ENCODE measurements at places on chromosomes 3 and 15.

DNA sequence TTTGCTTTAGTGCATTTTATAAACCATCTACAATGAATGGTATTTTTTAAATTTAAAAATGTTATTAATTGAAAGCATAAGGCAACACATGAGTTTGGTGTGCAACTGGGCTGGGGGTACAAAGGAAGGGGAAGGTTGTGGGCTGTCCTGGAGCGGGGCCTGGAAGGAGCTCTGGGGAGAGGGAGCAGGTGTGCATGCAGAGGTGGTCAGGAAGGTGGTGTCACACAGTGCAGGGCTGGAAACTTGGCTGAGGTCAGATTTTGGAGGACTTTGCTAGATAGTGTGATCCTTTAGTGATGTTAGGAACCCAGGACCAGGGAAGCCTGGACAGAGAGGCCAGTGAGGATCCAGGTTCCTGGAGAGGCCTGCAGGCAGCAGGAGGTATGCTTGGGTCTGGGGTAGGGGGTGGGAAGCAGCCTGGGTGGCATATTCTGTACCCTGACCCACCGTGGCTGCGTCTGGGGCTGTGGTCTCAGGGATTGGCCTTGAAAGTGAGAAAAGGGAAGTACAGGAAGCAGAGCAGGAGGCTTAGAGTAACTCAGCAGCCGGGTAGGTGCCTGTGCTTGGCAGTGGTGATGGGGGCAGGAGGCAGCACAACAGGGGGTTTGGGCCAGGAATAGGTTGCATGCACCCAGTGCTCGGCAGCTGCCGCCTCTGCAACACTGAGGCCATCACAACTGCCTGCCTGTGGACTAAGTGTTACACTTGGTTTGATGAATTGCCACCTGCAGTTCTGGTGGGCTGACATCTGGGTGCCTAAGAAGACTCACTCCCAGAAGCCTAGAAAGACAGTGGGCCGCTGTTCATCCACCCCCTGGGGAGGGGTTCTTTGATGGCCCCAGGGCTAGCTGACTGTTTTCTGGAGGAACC is 33.0 kb downstream of the KY start:
- DNase-seq = no peak

GRCh38 chr15:98562331-98562937 is 85.9 kb upstream of the IGF1R start:
- no peak for DNase-seq

DNA sequence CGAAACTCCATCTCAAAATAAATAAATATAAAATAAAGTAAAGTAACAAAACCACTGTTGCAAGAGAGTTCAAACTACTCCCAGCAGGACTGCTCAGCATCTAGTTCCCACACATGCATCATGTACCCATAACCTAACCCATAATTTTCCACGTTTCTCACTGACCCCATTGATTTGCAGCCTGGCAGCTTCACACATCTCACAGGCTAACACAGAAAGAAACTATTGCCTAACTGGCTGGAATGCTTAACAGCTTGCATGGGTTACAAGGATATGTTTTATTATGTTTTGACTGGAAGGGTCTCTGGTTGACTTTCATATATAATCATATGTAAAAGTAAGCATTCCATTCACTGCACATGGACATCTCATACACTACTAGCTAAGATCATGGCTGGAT is 55.6 kb upstream of the TBC1D23 start:
- DNase-seq = peak; percentile 31

DNA sequence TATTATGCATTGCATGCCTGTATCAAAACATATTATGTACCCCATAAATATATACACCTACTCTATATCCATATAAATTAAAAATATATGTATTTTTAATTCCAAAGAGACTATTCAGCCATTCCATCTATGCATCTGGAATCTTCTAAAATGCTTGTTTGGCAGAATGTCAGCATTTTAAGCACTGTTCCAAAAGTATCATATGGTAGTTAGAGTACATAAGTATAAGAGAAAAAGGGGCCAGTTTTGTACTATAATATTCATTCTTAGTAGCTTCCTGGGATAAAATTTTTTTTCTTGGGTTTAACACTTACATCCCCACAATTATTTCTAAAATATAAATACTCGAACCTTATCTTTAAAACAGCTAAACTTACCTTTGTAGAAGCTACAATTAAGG is 60.4 kb upstream of the COL6A6 start:
- no peak for DNase-seq

GRCh38 chr3:197186887-197187588 is 111.4 kb downstream of the DLG1 start:
- peak; percentile 66 for DNase-seq

DNA sequence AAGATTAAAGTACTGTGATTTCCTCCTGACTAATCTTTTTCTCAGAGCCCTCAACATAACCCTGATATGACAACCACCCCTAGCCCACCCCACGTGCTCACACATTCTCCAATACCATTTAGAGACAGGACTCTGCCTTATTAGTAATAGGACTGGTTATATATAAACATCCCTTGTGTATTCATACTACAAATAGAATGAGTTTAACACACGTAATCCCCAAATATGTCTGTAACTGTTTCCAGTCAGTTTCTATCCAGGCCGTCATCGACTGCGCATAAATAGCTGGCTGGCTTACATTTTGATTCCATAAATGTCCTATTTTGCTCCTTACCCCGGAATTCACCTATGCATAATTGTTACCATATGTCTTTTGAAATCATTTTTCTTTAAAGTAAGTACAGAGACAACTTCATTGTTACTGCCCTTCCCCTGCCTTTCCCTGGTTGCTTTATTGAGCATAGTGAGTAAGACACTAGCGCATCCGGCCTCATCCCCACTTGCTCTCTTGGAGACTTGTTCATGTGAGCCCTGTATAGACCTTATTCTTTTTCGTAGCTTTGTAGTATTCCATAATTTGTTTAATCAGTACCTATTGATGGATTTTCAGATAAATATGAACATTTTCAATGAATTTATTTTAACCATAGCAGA is 3.5 kb upstream of the P2RY14 start:
- peak; percentile 95 for DNase-seq

- no peak for DNase-seq
Observed at GRCh38 chr3:49966233-49966942, 26.4 kb downstream of the RBM6 start.

DNA sequence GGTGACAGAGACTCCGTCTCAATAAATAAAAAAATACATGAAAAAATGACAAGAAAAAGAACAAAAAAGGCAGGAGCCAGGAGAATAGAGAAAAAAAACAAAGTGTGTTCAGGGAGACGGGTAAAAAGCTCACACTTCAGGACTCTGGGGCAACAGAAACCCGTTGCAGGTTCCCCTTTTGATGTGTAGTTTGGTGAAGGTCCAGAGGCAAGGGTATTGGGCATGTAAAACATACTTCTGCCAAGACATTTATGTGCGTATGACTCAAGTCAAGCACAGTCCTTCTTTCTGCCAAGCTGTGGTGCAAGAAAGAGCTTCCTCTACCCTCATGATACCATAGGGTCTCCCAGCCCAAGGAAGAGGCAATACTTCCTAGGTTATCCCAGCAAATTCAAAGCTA is 33.4 kb upstream of the STRIT1 start:
- DNase-seq = no peak

DNA sequence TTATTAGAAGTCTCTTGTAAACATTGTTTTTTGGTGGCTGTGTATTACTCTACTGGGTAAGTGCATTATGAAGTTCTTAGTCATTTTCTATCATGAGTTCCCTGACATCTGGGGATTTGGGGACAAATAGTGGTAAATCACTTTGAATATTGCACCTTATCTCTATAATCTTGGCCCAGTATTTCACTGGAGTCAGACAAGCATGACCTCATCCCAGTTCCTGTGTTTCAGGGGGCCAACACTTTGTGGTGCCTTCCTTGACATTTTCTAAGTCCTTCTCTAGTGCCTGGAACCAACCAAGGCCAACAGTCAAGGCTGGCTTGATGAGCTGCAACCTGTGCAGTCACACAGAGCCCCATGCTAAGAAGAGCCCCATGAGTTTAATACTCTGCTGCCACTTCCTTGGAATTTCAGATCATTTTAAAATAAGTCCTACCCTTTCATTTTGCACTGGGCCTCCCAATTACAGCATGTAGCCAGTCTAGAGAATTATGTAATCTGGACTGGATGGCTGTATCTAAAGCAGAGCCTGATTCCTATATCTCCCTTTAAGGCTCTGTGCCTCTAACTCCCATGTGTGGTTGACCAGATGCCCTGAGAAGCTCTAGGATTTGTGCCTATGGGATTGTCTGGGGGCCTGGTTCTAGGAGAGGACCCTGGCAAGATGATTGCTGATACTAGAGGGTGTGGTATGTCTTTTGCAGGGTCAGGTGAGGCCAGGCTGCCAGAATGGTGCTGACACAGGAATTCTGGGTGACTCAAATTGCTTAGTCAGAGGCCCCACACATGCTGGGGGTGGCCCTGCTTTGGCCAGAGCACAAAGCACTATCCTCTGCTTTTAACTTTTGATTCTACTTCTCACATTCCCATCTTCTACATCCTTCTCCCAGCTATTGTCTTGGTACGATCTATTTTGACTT is 319.6 kb upstream of the TBC1D5 start:
- DNase-seq = peak; percentile 21

GRCh38 chr15:96345560-96346399 is 15.3 kb downstream of the NR2F2 start:
- peak; percentile 83 for DNase-seq

DNA sequence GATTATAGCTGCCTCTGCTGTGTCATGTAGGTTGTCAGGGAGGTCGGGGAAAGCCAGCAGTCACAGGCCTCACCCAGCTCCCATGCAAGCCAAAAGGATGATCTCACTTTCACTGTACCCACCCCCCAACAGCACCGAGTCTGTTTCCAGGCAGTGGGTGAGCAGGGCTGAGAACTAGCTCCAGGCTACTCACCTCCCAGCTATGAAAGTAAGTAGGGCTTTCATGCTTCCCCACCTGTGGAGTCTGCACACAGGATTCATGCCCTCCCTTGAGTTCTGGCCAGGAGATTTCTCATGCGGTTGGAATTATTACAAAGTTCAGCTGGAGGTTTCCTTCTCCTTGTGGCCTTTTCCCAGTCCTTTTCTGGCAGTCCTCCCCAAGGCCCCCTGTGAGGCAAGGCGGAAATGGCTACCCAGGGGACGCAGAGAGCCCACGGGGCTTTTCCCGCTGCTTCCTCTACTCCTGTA is 356.2 kb downstream of the SV2B start:
- peak; percentile 87 for DNase-seq

DNA sequence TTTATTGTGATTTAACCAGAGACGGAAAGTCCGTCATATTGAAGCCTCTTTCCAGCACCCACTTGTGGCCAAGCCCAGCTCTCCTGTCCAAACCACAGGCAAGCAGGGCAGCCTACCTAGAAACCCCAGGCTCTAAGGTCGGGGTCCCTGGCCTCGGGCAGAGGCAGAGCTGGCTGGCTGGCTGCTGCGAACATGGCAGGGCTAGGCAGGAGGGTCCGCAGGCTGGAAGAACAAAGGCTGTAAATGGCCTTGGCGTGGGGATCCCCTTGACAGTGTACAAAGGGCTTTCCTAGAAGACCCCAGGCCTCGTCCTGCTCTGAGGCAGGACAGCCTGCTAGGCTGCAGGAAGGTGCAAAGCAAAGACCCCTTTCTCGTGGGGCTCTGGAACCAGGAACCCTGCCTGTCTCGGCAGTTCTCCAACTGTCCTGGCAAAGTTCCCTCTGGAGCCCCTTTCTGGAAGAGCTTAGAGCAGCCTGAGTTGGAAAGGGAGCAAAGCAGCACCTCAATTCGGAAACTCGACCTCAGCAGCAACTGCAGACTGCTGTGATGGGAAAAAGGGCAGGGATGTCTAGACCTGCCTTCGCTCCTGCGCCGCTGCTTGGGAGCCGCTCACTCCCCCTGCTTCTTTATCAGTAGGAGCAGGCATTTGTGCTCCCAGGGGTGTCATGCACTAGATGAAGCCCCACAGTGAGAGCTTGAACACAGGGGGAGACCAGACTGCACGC is 8.5 kb downstream of the CALML4 start:
- no peak for DNase-seq

GRCh38 chr15:69719527-69720240 is 267.1 kb downstream of the RPLP1 start:
- DNase-seq = no peak

DNA sequence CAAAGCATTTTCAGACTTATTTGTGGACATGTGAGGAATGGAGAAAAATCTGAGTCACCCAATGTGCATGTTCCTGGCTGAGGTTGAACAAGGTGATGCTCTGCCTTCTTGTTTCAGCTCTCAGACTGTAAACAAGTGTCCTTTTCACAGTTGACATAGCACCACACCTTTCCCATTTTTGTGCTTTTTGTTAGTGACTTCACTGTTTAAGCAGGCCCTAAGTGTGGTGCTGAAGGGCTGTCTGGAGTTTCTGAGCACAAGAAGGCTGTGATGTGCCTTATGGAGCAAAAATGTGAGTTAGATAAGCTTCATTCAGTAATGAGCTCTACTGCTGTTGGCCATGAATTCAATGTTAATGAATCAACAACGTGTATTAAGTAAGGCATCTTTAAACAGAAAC is 20.4 kb downstream of the ABI3BP start:
- DNase-seq = peak; percentile 48

- no peak for DNase-seq
Observed at GRCh38 chr3:129974564-129974832, at the start of gene TRH. Gene TRH, plus strand, starts transcription at chr3:129974720. Its CDS starts 1,097 bp downstream, at chr3:129975817.

DNA sequence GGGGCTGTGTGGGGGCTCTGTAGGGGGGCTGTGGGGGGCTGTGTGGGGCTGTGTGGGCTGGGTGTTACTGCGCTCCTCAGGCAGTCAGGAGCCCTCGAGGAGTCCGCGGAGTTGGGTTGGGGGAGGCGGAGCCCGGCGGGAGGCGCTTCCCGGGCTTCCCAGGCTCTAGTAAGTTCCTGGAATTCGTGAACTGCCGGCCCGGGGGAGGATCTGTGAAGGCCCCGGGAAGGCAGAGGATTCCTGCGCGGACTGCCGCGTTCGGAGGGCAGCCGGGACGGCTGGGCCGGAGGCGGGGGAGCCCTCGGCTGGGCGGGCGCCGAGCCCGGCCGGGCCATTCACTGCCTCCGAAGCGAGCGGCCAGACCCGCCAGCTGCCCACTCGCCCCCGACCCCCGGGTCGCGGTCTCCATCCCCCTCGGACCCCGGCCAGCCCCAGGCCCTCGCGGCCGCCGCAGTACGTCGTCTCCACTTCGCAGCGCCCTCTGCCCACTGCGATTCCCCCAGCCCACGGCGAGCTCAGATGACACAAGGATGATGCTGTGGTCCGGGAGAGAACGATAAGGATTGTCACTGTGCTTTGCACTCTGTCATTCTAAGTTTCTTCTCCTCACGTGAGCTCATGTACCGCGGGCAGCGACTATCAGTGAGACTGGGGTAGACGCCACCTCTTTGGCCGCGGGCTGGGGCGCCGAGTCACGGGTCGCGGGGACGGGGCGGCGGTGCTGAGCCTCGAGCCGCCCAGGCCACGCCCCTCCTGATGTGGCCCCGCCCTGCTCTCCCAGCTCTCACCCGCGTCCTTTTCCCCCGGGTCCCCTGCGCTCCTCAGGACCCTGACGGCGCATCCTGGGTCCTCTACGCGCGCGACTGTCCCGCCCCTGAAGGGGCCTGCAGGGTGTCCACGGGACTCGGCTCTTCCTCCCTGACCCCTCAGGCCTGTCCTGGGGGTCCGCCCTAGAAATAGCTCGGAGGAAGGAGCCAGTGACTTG is 65.3 kb downstream of the KLF13 start:
- peak; percentile 62 for DNase-seq

- DNase-seq = no peak
Observed at GRCh38 chr3:99240700-99241099, 339.2 kb upstream of the DCBLD2 start.
